ENCODE measurements at places on chromosomes 3 and 15. TPM values are rescaled to one million over a fixed set of nuclear protein-coding genes. Genes with fewer than 3 reads are reported as not detected.

DNA sequence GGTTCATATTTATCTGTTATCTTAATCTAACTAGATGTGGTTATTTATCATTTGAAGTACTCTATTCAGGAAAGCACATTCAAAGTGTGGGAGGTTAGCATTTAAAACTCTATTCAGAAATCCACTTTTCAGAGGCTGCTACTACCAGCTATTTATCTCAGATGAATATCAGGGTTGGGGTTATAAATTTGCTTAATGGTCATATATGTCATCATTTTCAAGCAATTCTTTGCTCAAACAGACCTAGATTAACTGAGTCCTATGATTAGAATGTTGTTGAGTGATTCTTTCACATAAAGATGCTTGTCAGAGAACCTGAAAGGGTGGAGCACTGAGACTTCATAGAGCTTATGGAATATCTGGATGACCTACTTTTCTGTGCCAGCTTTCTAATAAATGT is 436.9 kb upstream of the TGFBR2 start:
- no peak overlapping the region for H3K27ac ChIP-seq
- DNase-seq, result no peak
- H3K36me3 ChIP-seq, result no peaks in the 10 kb centered on the region
- no peaks in the 10 kb centered on the region for H3K4me1 ChIP-seq

DNA sequence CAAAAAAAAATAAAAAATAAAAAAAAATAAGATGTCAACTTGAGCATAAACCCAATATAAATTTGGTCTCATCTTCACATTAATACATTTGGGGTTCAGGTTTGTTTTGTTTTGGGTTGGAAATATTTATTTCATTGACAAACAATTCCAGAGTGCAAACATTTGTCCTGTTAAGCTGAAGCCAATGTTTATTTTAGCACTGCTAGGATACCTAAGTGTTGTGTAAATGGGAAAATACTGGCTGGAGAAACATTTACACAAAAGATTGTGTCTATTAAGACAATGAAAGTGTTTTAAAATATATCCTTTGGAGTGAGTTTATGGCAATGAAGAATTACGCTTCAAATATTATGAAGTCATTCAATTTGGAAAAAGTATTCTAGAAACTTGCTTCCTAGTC is 91.1 kb downstream of the MEIS2 start:
- peaks cover 14% of the 10 kb centered on the region for H3K36me3 ChIP-seq
- H3K4me3 ChIP-seq, result no peak overlapping the region
- no peak for DNase-seq
- peaks cover 37% of the 10 kb centered on the region for H3K4me1 ChIP-seq

- H3K27me3 ChIP-seq, result no peaks in the 10 kb centered on the region
- H3K4me3 ChIP-seq, result no peak overlapping the region
- no peak overlapping the region for H3K27ac ChIP-seq
- DNase-seq, result no peak
- no peaks in the 10 kb centered on the region for H3K4me1 ChIP-seq
These were observed 24.3 kb downstream of the FILIP1L start for GRCh38 chr3:100089812-100090668.

DNA sequence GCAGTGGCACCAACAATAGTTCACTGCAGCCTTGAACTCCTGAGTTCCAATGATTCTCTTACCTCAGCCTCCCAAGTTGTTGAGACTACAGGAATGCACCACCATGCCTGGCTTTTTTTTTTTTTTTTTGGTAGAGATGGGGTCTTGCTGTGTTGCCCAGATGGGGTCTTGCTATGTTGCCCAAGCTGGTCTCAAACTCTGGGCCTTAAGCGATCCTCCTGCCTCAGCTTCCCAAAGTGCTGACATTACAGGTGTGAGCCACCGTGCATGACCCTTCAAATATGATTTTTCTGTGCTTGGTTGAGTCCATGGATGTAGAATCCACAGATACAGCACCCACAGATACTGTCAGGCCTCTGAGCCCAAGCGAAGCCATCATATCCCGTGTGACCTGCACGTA is 30.2 kb upstream of the IDH2 start:
- H3K27me3 ChIP-seq, result no peaks in the 10 kb centered on the region
- H3K4me3 ChIP-seq, result no peak overlapping the region
- no peak for DNase-seq
- no peak overlapping the region for H3K27ac ChIP-seq
- H3K36me3 ChIP-seq, result no peaks in the 10 kb centered on the region

DNA sequence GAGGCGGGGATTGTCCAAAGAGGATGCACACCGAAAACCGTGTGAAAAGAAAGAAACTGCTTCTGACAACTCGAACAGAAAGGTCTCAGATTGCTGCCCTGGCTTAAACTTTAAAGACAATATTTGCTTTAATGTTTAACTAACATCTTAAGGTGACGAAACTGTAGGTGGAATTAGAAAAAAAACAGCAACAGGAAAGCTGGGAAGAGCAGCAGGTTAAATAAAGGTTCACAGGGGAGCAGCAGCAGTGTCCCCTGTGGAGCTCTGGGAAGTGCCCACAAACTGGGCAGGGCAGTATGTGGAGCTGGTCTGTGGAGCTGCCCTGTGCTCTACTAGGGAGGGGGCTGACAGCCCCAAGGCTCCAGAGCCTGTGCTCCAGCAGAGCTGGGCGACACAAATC is 25.4 kb downstream of the RUVBL1 start:
- H3K4me1 ChIP-seq, result no peaks in the 10 kb centered on the region
- no peaks in the 10 kb centered on the region for H3K27me3 ChIP-seq
- H3K4me3 ChIP-seq, result no peak overlapping the region
- DNase-seq, result no peak
- H3K27ac ChIP-seq, result no peak overlapping the region

DNA sequence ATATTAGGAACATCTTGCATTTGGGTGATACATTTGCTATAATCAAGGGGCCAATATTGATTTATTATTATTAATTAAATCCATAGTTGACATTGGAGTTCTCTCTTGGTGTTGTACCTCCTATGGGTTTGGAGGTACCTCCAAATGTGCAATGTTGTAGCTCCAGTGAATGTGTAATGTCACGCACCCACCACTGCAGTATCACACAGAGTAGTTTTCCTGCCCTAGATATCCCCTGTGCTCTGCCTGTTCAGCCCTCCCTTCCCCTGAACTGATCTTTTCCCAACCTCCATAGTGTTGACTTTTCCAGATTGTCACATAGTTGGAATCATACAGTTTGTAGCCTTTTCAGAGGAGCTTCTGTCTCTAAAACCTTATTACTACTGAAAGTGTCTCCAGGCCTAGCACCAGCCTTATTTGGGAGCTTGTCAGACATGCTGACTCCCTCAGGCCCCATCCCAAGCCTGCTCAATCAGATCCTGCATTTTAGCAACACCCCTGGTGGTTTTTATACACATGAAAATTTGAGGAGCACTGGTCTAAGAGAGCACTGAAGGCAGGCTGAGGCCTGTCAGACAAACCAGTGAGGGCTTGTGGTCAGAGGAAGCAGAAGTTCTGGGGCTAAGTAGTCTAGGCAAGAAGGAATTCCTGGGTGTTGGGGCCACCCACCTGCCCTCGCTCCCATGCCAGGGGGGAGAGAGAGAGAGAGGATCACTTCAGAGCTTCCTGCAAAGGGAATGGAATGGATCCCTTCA is 73.4 kb downstream of the SLC6A11 start:
- no peak for DNase-seq
- H3K27ac ChIP-seq, result no peak overlapping the region
- H3K27me3 ChIP-seq, result no peaks in the 10 kb centered on the region
- no peaks in the 10 kb centered on the region for H3K36me3 ChIP-seq

The PP2D1 gene
- total RNA-seq, result not detected

The RASL12 gene
- 17.4 TPM for total RNA-seq
